Progenitor cell of endocrine pancreas (in vitro differentiated cells): ENCODE measurements at places on chromosomes 13 and 19. TPM values are rescaled to one million over a fixed set of nuclear protein-coding genes. Genes with fewer than 3 reads are reported as not detected.
A peak's percentile ranks its signal among the peaks of the same experiment; 100 is the strongest.

DNA sequence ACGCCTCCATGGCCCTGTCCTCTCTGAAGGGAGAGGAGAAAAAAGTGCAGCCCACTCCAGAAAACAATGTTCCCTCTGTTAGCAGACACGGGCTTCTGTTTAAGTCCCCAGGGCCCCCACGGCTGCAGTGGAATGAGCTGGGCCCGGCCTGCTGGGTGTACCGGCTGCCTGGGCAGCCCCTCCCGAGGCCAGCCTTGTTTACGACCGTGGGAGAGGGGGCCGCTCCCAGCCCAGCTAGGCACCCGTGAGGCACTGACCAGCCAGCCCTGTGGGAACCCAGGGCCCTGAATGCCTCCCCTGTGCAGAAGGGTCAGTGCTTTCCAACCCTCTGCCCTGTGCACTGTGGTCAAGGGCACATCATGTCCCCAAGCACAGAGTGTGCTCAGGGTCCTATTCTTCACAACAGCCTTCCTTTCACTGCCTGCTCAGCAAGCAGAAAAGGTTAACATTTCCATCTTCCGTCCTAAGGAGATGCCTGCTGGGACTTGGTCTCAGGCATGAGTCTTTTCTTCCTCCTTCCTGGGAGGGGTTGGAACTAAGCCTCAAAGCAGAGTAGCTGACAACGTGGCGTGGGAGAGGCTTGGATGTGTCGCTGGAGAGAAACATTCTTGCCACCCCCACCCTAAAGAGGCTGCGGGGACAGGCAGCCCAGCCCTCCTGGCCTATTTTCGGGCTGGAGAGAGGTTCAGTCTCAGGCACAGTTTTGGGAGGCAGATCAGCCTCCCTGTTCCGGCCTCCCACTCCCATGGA, 90.1 kb downstream of the RGCC start:
- no peak overlapping the region for H3K4me3 ChIP-seq
- H3K27ac ChIP-seq = peak overlapping the region; percentile 63
- no peaks in the 10 kb centered on the region for H3K27me3 ChIP-seq
- no peak for DNase-seq
- H3K4me1 ChIP-seq = peaks cover 11% of the 10 kb centered on the region

Gene TNFSF11
- not detected in 2 replicates for total RNA-seq

GRCh38 chr13:59479629-59480028, 684.1 kb downstream of the DIAPH3 start:
- H3K36me3 ChIP-seq = no peaks in the 10 kb centered on the region
- peaks cover 11% of the 10 kb centered on the region for H3K4me1 ChIP-seq
- no peak overlapping the region for H3K27ac ChIP-seq
- H3K27me3 ChIP-seq = no peaks in the 10 kb centered on the region

- H3K27me3 ChIP-seq = peaks cover 21% of the 10 kb centered on the region
- no peak for DNase-seq
- no peak overlapping the region for H3K4me3 ChIP-seq
- no peaks in the 10 kb centered on the region for H3K36me3 ChIP-seq
- H3K4me1 ChIP-seq = peaks cover 4% of the 10 kb centered on the region
- H3K27ac ChIP-seq = no peak overlapping the region
Measured at GRCh38 chr13:111407381-111408131, 87.1 kb downstream of the TEX29 start.

Gene ZNF296
- 1.1 and 1.3 TPM in 2 replicates for total RNA-seq
